Left renal pelvis (tissue), 4 donors: ENCODE measurements at places on chromosomes 2 and 18. TPM values are rescaled to one million over a fixed set of nuclear protein-coding genes. Genes with fewer than 3 reads are reported as not detected.

RASGRP3 gene
- 15.3 TPM for polyA plus RNA-seq

PAX3 gene
- polyA plus RNA-seq, result not detected

DHRS9 gene
- polyA plus RNA-seq, result 0.89 TPM

CYP27A1 gene
- 52.6 TPM for polyA plus RNA-seq

ANKRD62 gene
- polyA plus RNA-seq, result 0.07 TPM

MC2R gene
- not detected for polyA plus RNA-seq

ARHGAP15 gene
- 8.1 TPM for polyA plus RNA-seq

ALPI gene
- polyA plus RNA-seq, result not detected

MLPH gene
- 4.0 TPM for polyA plus RNA-seq

SPDYA gene
- polyA plus RNA-seq, result 1.5 TPM

FAP gene
- 23.7 TPM for polyA plus RNA-seq

OSR1 gene
- 19.9 TPM for polyA plus RNA-seq

ANKRD23 gene
- 4.4 TPM for polyA plus RNA-seq

RNU2-63P gene
- 0.81 TPM for polyA plus RNA-seq

KCMF1 gene
- 51.0 TPM for polyA plus RNA-seq

ERBB4 gene
- polyA plus RNA-seq, result 63.3 TPM

DOCK10 gene
- polyA plus RNA-seq, result 9.6 TPM

SLC19A3 gene
- polyA plus RNA-seq, result 1.3 TPM

CLEC4F gene
- 0.07 TPM for polyA plus RNA-seq

PPP1CB gene
- polyA plus RNA-seq, result 174 TPM

NUP35 gene
- 24.2 TPM for polyA plus RNA-seq

SGPP2 gene
- 24.1 TPM for polyA plus RNA-seq

RAPGEF4 gene
- 9.5 TPM for polyA plus RNA-seq

CRYGC gene
- polyA plus RNA-seq, result not detected

TDRD15 gene
- 0.06 TPM for polyA plus RNA-seq

DSEL gene
- polyA plus RNA-seq, result 20.1 TPM

TXNDC2 gene
- polyA plus RNA-seq, result 0.14 TPM

NDC80 gene
- 27.6 TPM for polyA plus RNA-seq

TUBB8B gene
- 0.39 TPM for polyA plus RNA-seq

ALPP gene
- polyA plus RNA-seq, result not detected

BMP10 gene
- not detected for polyA plus RNA-seq

PDE11A gene
- polyA plus RNA-seq, result 5.9 TPM

GPBAR1 gene
- 1.8 TPM for polyA plus RNA-seq

TSPYL6 gene
- polyA plus RNA-seq, result not detected

RGPD4 gene
- polyA plus RNA-seq, result 0.06 TPM

CIB4 gene
- 0.50 TPM for polyA plus RNA-seq

GPR75 gene
- polyA plus RNA-seq, result 2.3 TPM

IMP4 gene
- 37.2 TPM for polyA plus RNA-seq

REG3A gene
- polyA plus RNA-seq, result not detected

CHRND gene
- 0.85 TPM for polyA plus RNA-seq

CNTNAP5 gene
- 0.07 TPM for polyA plus RNA-seq

ZSWIM2 gene
- not detected for polyA plus RNA-seq

VSNL1 gene
- 6.1 TPM for polyA plus RNA-seq
